H4 (cell line): ENCODE measurements at places on chromosomes 16 and 17. TPM values are rescaled to one million over a fixed set of nuclear protein-coding genes. Genes with fewer than 3 reads are reported as not detected.

DNA sequence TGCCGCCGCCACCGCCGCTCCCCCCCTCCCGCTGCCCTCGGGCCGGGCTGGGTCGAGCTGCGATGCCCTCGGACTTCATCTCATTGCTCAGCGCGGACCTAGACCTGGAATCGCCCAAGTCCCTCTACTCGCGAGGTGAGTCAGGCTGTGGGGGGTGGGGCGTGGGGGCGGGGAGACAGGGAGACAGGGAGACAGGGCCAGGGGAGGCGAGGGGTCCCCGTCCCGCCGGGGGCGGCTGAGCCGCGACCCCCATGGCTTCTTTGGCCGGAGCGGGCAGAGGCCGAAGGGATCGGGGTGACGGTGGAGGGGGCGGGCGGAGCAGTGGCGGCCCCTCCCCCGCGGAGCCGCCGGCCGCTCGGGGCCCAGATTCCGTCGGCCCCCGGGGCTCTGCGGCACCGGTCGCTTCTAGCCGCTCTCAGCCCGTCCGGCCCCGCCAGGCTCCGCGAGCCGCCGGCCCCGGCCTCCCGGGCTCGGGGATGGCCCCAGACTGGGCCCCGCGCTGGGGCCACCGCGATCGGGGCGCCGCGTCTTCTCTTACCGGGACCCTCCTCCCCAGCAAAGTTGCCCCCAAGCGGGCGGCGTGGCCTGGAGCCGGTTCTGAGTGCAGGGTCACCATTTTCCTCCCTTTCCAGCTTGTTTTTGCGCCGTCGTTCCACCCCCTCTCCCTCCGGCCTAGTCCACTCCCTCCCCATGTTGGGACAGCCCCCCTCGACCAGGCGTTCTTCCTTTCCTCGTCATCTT lies 644 bp downstream of the NFAT5 start:
- peak; percentile 36 for DNase-seq

DNA sequence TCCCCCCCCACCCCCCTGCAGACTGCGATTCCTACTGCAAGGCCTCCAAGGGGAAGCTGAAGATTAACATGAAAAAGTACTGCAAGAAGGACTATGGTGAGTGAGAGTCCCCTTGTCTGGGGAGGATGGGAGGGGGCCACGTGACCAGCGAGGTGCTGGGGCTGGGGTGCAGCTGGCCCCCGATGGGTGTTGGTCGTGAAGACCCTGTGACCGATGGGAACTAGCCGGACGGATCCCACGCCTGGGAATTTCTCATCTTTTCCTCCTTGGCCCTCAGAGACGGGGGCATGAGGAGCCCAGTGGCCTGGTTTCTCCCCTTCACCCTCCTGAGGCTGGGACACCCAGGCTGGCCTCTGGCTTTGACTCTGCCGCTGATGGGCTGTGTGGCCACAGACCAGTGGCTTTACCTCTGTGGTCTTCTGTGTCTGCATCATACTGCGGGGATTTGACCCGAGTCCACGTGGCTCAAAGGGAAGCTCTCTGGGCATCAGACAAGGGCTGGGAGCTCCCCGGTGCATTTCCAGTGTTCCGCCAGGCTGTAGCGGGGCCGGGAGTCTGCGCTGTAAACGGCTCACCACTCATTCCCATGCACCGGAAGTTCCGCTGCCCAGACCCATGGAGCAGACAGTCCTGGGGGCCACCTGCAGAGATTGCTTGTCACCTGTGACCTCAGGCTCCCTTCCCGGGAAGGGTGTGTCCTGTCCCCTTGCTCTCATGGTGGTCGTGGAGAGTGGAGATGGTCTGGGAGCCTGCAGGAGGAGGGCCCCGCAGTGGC lies 200.0 kb downstream of the NTN1 start:
- DNase-seq: no peak

- no peak for DNase-seq
These were observed 700.0 kb downstream of the WWOX start for GRCh38 chr16:78799429-78799828.

DNA sequence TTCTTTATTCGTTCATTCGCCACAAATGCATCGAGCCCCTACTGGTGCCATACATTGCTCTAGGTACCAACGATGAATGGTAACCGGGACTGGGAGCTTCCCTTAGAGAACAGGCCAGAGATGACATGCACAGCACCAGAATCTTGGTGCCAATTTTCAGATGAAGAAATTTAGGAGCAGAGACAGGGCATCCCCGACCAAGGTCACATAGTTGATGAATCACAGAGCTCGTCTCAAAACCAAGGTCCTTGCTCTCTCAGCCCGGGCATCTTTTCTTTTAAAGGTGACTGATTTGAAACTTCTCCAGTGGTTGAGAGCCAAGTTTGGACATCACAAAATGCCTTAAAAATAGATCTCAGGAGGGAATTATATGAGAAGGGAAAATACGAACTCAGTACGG lies 73.2 kb upstream of the C16orf82 start:
- DNase-seq: no peak

DNA sequence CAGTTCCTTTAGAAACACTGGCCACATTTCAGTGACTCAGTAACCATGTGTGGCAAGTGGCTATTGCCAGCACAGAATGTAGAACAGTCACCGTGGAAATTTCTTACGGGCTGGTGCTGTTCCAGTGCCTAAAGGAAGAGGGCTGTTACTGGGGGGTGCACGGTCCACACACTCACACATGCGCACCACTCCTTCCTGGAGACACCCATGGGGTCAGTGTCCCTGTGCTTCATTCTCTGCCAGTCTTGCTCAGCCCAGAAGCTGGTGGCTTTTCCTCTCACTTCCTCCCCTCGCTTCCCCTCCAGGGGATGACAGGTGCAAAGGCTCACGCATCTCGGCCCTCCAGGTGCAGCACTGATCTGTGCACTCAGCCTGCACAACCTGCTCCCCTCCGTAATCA lies 115.6 kb downstream of the CCDC182 start:
- no peak for DNase-seq

GRCh38 chr17:35568561-35568960 lies 7.9 kb upstream of the SLFN14 start:
- peak; percentile 19 for DNase-seq

DNA sequence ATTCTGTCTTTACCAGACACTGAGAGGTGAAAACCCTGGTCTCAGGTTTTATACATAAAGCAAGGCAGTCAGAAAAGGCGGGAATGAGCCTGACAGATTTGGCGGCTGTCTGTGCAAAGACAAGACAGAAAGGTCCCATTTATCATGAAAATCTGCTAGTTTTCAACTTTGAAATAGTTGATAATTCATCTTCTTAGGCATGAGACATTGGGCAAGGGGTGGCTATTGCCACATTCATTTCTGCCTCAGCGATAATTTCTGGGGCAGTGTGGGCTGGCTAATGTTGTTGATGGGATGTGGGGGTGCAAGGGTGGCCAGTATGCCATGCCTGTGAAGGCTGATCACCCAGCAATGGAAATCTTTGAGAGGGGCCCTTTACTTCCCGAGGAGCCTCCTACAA lies 173.8 kb upstream of the RPH3AL start:
- DNase-seq: no peak

GRCh38 chr16:4682616-4683254 lies 10.6 kb upstream of the NUDT16L1 start:
- no peak for DNase-seq

DNA sequence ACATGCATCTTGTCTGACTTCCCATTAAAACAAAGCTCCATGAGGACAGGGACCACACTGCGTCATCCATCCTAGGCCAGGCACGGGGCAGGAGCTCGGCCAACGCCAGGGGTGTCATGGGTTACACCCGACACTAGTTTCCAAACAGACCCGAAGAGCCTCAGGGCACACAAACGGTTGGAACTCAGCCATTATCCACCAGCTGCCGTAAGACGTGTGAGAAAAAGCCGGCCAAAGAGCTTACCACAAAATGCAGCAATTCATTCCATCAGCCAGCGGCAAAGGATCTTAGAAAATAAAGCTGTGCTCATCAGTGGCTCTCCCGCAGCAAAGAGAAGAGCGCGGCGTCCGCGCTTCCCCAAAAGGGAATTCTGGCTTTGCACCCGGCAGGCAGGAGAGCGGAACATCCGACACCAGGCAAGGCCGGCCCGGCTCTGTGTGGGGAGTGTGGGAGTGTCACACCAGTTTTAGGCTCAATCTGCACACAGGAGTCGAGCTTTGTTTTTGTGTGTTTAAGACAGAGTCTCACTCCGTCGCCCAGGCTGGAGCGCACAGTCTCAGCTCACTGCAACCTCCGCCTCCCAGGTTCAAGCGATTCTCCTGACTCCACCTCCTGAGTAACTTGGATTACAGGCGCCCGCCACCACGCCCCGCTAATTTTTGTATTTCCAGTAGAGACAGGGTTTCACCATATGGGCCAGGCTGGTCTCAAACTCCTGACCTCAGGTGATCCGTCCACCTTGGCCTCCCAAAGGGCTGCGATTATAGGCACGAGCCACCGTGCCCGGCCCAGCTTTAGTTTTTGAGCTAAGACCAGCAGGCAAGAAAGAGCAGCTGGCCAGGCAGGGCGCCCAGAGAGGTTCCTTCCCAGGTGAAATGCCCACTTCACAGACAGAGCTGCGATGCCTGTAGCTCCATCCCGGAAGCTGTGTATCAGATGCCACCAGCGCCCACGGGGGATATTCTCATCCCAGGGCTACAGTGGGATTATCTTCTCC lies 1.5 kb downstream of the SLC38A8 start:
- DNase-seq: peak; percentile 38

DNA sequence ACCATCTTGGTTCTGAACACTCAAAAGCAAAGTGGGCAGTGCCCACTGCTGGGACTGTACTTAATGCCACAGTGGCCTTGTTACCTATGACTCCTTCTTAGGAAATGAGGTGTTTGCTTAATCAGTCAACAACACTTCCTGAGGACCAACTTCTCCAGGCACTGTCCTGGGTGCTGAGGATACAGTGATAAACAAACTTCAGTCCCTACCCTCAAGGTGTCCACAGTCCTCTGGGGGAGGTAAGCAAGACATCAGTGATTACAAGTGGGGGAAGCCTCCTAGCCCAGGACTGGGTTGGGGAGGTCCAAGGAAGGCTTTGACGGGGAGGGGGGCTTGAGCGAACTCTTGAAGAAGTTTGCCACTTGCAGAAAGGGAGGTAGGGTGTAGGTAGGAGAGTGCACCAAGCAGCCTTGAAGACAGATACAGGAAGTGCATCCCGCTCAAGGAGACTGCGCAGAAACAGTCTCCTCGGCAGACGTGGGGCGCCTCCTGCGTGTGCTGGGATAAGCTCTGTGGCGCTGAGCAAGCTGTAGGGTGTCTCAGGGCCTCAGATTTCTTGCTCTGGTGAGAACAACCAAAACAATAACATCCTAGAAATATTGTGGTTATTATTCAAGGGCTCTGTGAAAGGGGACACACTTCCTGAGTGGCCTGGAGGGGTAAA lies 2.6 kb upstream of the ABCC3 start:
- no peak for DNase-seq

Gene WDR81
- 10.1 and 10.5 TPM in 2 replicates for total RNA-seq

Gene ASGR2
- 0.10 TPM in 1 of 2 replicates, not detected in the other for total RNA-seq

- DNase-seq: peak; percentile 65
These were observed 1.9 kb upstream of the CAPN15 start for GRCh38 chr16:525520-526180.

DNA sequence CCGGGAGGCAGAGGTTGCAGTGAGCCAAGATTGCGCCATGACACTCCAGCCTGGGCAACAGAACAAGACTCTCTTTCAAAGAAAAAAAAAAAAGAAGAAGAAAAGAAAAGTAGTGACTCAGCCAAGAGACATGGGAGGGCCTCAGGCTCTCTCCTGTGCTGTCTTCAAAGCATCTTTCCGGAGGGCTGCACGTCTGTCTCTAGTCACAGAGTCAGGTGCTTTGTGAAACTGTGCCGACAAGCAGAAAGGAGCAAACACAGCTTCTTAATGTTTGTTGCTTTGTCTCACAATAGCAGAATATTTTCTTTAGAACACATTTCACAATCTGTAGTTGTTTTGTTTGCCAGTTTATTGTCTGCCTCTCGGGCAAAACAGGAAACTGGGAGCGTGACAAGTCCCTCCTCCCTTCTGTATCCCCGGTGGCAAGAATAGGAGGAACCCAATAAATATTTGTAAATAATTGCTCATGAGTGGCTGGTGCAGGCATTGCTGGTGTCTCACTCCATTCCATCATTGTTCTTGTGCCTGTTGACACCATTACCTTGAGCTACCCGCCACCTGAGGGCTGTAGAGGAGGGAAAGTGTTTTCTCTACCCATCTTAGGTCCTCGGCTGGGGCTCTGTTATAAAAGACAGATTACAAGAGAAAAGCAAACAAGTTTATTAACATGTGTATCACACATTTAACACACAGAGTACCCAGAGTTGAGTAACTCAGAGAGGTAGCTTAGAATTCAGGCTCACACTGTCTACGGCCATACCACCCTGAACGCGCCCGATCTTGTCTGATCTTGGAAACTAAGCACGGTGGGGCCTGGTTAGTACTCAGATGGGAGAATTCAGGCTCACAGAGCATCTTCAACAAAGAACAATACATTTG lies 5.5 kb downstream of the GAST start:
- DNase-seq: no peak

DNA sequence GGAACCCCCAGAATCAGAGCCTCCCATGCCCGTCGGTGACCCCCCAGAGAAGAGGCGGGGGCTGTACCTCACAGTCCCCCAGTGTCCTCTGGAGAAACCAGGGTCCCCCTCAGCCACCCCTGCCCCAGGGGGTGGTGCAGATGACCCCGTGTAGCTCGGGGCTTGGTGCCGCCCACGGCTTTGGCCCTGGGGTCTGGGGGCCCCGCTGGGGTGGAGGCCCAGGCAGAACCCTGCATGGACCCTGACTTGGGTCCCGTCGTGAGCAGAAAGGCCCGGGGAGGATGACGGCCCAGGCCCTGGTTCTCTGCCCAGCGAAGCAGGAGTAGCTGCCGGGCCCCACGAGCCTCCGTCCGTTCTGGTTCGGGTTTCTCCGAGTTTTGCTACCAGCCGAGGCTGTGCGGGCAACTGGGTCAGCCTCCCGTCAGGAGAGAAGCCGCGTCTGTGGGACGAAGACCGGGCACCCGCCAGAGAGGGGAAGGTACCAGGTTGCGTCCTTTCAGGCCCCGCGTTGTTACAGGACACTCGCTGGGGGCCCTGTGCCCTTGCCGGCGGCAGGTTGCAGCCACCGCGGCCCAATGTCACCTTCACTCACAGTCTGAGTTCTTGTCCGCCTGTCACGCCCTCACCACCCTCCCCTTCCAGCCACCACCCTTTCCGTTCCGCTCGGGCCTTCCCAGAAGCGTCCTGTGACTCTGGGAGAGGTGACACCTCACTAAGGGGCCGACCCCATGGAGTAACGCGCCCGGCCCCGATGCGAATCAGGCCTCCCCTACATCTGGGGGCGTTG lies 4.0 kb downstream of the TPSG1 start:
- no peak for DNase-seq

Gene G6PC1
- total RNA-seq: not detected in 2 replicates

Gene GOSR2
- 45.7 and 52.8 TPM in 2 replicates for total RNA-seq

- no peak for DNase-seq
These were observed 6.9 kb downstream of the ERCC4 start for GRCh38 chr16:13926891-13927290.

- no peak for DNase-seq
These were observed 15.0 kb upstream of the SLC12A3 start for GRCh38 chr16:56849690-56850680.
